ENCODE measurements at places on chromosomes 2 and 18.

GRCh38 chr2:1751767-1752725 is 7.7 kb upstream of the PXDN start:
- DNase-seq = no peak

- no peak for DNase-seq
These were observed 162.0 kb downstream of the LTBP1 start for GRCh38 chr2:33108483-33109443.

GRCh38 chr2:240168546-240169361 is 28.3 kb upstream of the OTOS start:
- DNase-seq = no peak

DNA sequence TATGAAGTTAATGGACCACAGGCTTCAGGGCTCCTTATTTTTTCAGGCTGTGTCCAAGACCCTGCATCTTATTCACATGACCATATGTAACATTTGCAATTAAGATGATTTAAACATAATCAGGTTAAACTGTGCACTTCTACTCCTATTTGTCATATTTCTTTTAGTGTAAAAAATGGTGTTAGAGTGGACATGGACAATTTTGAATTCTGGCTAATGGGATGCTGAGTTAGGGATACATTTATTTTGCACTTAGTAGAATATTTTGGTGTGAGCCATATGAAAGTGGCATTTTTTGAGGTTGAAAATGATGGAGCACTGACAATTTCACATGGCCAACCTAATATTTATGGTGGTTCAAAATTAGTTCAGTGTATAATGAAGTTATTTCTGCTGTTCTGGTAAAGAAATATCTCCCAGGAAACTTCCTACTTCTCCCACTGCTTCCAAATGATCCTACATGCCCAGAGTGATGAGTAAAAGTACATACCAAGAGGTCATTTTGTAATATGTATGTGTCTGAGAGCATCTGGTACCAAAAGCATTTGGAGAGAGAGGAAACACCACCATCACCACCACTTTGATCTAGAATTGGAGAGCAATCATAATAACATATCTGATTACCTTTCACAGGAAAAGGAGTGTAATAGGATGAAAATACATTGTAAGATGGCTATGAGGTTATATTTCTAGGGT is 36.0 kb downstream of the GULP1 start:
- no peak for DNase-seq

DNA sequence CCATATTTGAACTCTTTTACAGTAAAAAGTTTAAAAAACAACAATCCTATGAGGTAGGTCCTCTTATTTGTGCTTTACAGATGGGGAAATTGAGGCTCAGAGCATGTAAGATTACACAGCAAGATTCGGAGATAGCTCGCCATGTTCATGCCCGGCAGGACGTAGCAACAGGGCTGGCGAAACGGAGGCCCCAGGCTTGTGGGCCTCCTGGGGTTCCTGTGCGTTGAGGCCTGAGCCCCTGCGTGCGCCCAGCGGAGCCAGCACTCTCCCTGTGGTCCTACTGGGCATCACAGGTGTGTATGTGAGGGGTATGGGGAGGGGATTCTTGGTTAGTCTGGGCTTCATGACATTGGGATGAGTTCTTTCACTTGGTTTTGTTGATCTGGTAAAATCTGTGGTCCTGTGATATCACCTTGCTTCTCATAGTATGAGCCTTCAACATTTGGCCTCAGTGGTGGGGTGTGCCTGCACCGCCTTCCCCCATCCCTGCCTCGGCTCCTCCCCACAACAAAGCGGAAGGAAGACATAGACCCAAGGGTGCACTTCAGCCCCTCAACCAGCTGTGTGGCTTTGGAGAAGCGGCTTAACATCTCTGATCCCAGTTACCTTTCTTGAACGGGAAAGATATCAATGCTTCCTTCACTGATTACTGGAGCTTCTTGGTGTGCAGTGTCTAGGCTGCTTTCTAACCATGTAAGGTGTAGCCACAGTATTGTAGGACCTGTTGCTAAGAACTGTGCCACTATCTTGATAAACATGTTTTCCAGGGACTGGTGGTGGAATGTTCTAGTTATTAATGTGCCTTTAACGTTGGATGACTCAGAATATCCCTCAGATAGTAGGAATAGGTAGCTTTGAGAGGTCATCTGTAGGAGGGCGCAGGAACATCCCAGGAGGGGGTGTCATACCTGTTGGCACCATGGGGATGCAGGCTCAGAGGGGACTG is 37.2 kb downstream of the HPCAL1 start:
- no peak for DNase-seq

DNA sequence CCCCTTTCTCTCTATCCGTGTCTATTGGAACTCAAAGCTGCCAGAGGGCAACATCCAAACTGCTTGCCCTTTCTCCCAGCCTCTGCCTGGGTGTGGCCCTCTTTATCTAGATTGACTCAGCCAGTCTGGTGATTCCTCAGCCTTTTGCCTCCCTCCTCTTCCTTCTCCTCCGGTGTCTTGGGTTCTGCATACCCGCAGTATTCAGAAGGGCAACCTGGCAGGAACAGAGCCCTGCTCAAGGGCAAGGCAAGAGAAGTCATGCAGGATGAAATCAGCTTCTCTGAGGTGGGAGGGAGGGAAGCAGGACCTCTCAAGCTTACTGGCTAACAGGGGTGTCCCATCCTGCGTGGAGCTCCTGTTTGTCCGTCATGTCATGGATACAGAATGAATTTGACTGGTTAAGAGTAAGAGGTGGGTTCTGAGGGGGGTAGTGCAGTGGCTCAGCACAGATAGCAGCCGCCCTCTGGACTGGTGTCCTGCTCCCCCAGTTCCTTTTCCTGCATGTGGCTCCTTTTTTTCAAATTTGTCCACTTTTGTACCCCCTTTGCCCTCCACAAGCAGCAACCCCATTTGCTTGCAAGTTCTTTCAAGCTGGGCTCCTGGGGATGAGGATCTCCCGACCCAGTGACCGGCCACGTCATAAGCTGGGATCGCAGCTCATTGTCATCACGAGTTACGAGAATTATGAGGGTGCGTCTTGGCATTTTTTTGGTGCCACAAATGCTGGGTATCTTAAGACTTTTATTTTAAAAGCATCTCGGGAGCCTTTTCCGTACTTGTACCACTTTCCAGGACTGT is 154.1 kb downstream of the FHOD3 start:
- DNase-seq = no peak

DNA sequence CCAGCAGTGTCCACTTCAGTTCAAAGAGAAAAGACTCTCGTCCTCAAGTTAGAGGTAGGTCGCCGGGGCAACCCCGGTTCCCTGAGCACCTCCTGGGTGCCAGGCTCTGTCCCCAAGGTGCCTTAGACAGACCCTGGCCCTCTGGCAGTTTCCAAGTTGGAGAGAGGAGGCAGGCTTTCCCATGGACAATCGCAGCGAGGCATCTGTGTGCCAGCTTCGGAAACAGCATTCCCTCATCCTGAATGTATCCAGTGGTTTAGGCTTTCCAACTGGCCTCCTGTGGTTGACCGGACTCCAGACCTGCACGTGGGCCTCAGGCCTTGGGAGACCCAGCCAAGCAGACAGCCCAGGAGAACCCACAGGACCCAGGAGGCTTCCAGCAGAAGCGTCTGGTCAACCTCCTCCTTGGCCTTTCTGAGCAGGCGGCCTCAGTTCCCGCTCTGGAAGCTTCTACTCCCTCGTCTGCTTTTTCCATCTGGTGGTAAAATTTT is 70.3 kb downstream of the KCNF1 start:
- no peak for DNase-seq

DNA sequence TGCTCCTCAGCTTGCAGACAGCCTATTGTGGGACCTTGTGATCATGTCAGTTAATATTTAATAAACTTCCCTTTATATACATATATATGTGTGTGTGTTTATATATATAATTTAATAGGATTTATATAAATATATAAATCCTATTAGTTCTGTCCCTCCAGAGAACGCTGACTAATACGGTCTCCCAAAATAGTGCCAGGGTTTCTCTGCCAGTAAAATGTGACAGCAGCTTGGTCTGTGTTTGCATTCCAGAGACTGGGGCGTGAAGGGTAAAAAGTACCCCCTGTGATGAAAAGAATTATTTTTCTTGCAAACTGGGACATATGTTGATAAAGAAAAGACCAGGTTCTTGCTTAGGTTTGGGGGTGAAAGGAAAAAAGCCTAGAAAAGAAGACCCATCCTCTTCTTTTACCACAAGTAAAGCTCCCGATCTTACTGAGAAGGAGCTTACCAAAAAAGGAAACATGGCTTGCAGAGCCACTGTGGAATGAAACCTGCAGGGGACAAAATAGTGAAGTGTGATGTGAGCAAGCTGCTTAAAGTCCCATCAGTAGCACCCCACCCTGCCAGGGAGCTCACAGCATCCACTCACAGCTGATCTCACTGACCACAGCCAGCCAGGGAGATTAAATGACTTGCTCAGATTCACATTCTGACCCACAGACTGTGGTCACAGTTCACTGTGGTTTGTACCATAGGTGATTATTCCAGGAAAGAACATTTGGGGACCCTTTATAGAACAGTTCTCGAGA is 110.9 kb upstream of the RMP24 start:
- no peak for DNase-seq

DNA sequence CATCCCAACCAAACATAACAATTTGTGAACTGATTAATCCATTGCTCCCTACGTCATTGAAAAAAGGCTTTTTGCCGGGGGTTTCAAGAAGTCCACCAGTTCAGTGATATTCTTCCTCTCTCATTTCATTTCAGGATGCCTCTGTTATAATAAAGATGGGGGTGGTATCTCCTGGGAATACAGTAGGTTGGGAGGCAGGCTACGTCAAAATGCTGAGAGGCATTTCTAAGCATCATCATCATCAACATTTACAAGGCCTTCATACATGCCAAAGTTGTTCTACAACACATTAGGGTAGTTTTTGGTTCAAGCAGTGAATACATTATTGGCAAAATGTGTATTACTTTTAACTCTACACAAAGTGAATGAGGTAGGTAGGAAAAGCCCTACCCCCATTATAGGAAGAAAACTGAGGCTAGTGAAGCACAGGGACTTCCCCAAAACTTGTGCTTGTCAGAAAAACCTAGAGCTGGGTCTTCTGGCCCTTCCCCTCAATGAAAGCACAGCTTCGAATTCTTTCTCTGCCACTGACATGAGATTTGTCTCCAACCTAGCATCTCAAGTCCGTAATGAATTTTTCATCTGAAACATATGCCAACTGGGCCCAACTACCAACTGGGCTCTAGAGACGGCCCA is 11.3 kb downstream of the OSR1 start:
- no peak for DNase-seq

DNA sequence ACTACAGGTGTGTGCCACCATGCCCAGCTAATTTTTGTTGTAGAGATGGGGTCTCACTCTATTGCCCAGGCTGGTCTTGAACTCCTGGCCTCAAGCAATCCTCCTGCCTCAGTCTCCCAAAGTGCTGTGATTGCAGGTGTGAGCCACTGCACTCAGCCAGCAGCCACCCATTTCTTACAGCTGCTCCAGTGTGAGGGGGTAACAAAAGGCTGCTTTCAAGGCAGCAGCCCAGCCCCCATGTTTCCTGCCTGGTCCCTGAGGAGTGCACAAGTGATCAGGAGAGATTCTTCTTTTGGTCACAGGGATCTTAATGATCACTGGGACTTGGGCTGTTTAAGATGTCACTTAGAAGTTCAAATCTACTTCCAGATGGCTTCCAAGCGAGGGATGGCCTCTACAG is 15.2 kb upstream of the CXCR4 start:
- no peak for DNase-seq

DNA sequence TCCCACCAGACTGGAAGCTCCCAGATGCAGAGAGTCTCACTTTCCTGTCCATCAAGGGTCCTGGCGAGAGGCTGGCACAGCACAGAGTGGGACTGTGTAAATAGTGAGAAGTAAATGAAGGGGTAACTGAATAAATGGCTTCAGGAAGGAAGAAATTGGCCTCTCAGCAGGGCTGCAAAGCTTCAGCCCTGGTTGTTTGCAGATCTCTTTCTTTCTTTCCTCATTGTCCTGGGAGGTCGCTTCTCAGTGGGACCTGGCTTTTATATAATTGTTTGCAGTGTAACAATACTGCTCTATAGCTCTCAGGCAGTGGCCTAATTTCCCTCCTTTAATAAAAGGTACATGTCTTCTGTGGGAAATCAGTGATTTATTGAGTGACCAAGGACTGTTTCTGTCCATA is 74.9 kb upstream of the GPR45 start:
- peak; percentile 66 for DNase-seq

GRCh38 chr18:76364282-76365259 is 130.5 kb downstream of the ZNF516 start:
- DNase-seq = no peak

GRCh38 chr2:12948961-12949353 is 232.2 kb downstream of the TRIB2 start:
- DNase-seq = no peak

- DNase-seq = no peak
These were observed 60.8 kb downstream of the THNSL2 start for GRCh38 chr2:88230911-88231310.

DNA sequence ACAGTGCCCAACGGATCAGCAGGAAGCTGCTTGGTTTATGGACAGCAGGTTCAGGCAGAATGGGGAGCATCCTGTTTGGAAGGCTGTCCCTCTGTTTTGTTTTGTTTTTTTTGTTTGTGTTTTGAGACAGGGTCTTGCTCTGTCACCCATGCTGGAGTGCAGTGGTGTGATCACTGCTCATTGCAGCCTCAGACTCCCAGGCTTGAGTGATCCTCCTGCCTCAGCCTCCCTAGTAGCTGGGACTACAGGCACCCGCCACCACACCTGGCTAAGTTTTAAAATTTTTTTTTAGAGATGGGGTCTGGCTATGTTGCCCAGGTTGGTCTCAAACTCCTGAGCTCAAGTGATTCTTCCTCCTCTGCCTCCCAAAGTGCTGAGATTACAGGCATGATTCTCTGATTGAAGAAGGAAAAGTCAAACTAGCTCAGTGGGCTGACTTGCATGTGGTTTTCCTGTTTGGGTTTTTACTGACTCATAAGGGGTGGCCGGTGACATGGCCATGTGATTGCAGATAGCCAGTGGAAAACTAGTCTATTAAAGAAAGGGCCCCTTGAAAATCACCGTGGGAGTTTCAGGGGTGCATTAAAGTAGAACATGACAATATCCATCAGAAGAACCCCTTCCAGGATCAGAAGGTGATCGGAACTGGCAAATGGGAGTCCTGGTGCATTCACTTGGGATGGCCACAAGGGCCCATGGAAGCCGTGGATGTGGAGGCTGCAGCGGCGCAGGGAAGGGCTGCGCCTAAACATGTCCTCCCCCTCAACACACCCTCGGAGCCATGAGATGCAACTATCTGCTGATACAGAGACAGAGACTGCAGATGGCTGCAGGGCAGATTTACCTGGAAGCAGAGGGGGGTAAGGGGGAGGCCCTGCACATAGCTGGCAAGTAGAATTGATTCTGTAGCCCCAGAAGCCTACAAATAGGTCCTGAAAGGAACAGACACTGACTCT is 26.5 kb downstream of the AQP12B start:
- DNase-seq = no peak

All from NCI-H748 treated with DMSO at 0.1 percent for 48 hours (cell line).